Airway epithelial cell (primary cell): ENCODE measurements at places on chromosomes 7 and 10. TPM values are rescaled to one million over a fixed set of nuclear protein-coding genes. Genes with fewer than 3 reads are reported as not detected.

CUBN gene
- under 0.01 and 0.88 TPM in 2 replicates for total RNA-seq

ANKRD1 gene
- total RNA-seq = 3.3 TPM in 2 replicates

TMEM229A gene
- total RNA-seq = not detected in 2 replicates

CLDN15 gene
- 2.0 and 3.1 TPM in 2 replicates for total RNA-seq

LGI1 gene
- not detected in 2 replicates for total RNA-seq

WDR86 gene
- 0.14 and 1.8 TPM in 2 replicates for total RNA-seq

ARMC3 gene
- total RNA-seq = not detected in 2 replicates

GIMAP6 gene
- total RNA-seq = not detected in 2 replicates

PHKG1 gene
- total RNA-seq = 0.07 TPM in 1 of 2 replicates, not detected in the other

AKR1C8 gene
- total RNA-seq = not detected in 2 replicates

PODXL gene
- 0.14 and 0.85 TPM in 2 replicates for total RNA-seq

CYP2C19 gene
- 0.14 TPM in 1 of 2 replicates, not detected in the other for total RNA-seq

IFIT1 gene
- total RNA-seq = 0.14 and 0.42 TPM in 2 replicates

PON1 gene
- not detected in 2 replicates for total RNA-seq

SEMA3D gene
- total RNA-seq = 0.05 and 0.49 TPM in 2 replicates

ANXA8 gene
- total RNA-seq = 189 and 221 TPM in 2 replicates

ENTPD7 gene
- 11.7 and 13.8 TPM in 2 replicates for total RNA-seq
